ENCODE measurements at places on chromosomes 3 and 15. TPM values are rescaled to one million over a fixed set of nuclear protein-coding genes. Genes with fewer than 3 reads are reported as not detected.

Gene HYKK
- 7.5 TPM for total RNA-seq

Gene TRA2B
- total RNA-seq = 46.3 TPM

Gene SLC33A1
- total RNA-seq = 26.4 TPM

Gene SNRK
- total RNA-seq = 22.7 TPM

Gene GOLGA8K
- not detected for total RNA-seq

Gene GCSAM
- total RNA-seq = 0.62 TPM

Gene MAP6D1
- 1.0 TPM for total RNA-seq

Gene TRNT1
- 14.5 TPM for total RNA-seq

Gene EPM2AIP1
- 28.4 TPM for total RNA-seq

Gene CELF6
- 0.53 TPM for total RNA-seq

Gene SNX22
- 1.3 TPM for total RNA-seq

Gene SOX14
- total RNA-seq = not detected

Gene ACKR4
- total RNA-seq = 0.85 TPM

Gene CCR8
- total RNA-seq = not detected

Gene ARNT2
- total RNA-seq = 4.6 TPM

Gene P2RY1
- total RNA-seq = 3.2 TPM

Gene ATP8B4
- total RNA-seq = 1.7 TPM

Gene RPLP1
- 1,334 TPM for total RNA-seq

Gene PRICKLE2
- 11.7 TPM for total RNA-seq

Gene PYGO1
- total RNA-seq = 3.9 TPM

Gene DNAH1
- total RNA-seq = 3.7 TPM

Gene TBC1D2B
- total RNA-seq = 9.5 TPM

Gene RBP2
- not detected for total RNA-seq

Gene CCDC191
- 1.3 TPM for total RNA-seq

Gene CHRM5
- not detected for total RNA-seq

Gene FOXB1
- not detected for total RNA-seq

Gene CCR3
- not detected for total RNA-seq
